Stimulated activated CD4-positive, alpha-beta T cell treated with anti-CD3 and anti-CD28 coated beads, Interleukin-12 subunit alpha, Interleukin-12 subunit beta, amount 100 ng/mL, for 24 hours (primary cell): ENCODE measurements at places on chromosomes 6 and 20.

DNA sequence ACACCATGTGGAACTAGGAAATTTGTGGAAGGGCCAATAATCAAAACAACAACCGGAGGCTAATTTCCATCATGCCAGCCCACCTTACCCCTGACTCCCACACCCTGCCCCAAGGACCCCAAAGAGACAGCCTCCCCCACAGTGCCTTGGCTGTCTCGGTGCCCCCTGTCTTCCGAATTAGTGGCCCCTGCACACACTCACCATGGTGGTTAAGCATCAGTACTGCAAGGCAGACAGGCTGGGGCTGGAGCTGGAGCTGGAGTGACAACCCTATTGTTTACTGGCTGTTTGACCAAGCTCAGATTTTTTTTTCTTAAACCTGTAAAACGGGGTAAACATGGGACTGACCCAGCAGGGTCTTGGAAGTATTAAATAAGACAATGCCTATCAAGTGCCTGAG, 238.0 kb downstream of the TFAP2C start:
- DNase-seq = no peak

DNA sequence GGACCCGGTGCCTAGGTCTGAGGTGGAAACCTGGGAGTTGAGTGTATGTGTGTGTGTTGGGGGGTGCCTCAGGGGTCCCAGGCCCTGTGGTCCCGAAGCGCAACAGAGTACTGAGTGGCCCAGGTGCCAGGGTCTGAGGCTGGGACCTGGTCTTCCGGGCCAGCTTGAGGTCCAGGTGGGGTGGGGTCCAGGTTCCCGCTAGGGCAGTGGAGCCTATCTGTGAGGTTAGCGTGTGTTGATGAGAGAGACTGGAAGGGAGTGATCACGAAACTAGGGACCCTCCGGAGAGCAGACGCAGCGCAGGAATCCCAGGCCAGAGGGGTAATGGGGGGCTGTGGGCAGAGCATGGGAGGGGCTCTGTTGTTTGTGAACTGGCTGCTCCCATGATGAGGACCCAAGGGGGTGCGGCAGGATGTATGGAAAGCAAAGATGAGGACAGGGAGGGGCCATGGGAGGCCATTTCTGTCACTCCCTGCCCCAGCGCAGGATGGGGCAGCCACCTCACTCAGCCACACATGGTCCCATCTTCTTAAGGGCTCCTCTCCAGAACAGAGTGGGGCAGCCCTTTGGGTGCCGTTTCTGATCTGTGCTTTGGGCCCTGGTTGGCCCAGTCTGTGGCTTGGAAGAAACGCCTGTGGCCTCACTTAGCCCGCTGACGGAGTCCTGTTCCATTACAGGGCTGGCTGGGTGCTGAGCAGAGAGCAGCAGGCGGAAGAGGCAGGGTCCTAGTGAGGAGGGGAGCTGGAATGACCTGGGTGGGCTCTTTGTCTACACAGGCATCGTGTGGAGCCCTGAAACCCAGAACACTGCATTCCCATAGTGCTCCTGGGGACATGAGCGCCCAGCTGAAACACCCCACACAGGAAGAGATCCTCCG, 872 bp downstream of the HSPA12B start:
- no peak for DNase-seq

DNA sequence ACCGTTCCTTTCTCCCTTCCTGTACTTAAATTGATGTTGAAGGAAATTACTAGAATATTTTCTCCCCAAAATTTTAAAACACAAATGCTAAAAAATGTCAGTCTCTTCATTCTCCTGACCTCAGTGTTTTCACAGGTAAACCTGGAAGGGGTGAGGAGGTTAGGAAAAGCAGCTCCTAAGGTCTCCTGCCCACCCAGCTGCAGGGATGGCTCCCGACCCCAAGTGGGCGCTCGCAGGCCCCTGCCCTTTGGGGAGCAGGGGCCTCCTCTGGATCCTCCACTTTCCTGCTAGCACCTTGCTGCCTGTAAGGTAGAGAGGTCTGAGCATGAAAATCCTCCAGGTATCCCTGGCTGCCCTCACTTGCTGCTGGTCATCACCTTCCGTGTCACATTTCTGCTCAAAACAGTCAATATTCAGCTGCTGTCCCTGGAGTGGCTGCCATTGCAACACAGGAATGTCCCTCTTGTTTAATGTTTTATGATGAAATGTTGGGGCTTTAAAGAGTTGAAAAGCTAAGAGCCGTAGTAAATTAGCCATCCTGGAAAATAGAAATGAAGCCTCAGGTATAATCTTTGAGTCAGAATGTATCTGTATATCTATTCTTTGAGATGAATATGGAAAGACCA, 10.9 kb upstream of the HSP90AB1 start:
- DNase-seq = no peak

DNA sequence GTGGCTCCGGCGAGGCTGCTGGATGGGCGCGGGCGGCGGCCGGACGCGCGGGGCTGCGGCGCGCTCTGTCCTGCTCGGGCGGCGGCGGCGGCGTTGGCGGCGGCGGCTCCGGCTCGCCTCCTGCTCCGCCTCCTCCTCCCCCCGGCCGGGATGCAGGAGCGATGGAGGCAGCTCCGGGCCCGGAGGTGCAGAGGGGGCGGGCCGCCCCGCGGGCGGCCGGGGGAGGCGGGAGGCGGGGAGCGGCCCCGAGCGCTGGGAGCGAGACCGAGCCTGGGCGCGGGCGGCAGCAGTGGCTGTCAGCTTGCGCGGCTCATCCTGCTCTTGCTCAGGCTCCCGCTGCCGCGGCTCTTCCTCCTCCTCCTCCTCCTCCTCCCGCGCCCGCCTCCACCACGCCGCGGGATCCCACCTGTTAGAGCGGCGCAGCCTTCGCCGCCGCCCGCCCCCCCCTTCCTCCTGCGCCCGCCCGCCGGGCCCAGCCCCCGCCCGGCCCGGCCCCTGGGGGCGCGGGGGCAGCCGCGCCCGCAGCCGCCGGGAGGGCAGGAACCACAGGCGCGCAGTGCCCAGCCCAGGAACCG, at the start of gene NOL4L:
Gene NOL4L, minus strand, starts transcription at position 323 of the 575 bp plus-strand sequence. CDS start 443 bp downstream, outside the sequence.
- no peak for DNase-seq

DNA sequence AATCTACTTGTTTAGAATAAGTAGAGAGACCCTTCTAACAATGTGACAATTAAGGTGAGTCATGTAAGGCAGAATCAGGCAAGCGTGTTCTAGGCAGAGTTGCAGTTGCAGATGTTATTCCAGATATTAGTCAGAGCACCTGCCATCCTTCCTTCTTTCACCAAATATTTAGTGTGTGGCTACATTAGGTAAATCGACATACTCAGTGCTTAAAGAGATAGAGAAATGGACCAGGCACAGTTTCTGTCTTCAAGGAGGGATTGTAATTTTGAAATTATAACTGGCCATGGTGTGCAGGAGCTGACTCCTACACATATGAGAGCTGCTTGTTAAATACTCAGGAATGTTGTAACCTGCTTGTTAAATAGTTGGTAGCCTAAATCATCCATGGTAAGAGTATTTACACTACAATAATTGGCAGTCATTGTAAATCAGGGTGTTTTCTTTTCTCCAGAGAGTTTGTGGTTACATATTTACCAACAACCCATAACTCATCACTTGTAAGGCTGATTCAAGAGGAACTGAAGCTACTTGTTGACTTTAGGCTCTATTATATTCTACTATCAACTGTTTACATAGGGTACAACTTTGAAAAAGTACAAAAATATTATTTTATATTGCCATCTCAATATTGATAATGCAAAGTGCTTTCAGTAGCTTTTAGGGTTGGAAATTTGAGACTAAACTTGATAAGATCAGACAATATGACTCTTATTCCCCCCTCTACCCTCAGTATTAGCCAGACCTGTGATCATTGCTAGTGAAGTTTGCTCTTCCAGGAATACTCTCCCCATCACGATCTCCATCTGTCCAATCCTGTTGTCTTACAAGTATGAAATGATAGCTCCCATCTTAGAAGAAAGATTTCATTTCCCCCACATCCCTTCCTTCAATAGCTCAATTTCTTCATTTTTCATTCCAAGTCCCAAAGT, 607.1 kb downstream of the COL12A1 start:
- no peak for DNase-seq

- DNase-seq = no peak
Measured at GRCh38 chr20:11780765-11781369, 136.8 kb upstream of the BTBD3 start.

- no peak for DNase-seq
Measured at GRCh38 chr6:107399935-107400334, 59.4 kb downstream of the PDSS2 start.

DNA sequence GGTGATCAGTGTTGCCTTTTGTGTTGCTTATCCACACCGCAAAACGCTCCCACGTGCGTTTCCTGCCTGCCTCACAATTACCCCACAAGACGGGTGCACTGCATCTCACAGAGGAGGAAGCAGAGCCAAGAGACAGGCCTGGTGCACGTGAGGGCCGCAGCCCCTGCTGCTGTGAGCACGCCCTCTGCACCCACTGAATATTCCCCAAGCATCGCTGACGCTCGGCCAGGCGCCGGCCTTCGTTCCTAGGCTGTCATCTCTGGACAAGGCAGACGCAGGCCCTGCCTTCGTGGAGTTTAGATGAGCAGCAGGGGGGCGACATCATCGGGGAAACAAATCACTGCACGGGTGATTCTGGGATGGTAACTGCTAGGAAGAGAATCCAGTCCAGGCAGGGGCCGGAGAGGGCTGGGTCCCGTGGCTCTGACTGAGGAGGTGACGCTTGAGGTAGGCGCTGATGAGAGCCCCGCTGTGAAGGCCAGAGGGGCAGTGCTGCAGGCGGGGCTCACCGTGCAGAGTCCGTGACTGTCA, 162.4 kb upstream of the QKI start:
- DNase-seq = no peak

GRCh38 chr20:4060856-4061695, 45.7 kb upstream of the RNF24 start:
- DNase-seq = no peak

GRCh38 chr6:34319471-34319885, 70.7 kb upstream of the SMIM29 start:
- no peak for DNase-seq

GRCh38 chr6:162666246-162666645, 61.3 kb downstream of the PRKN start:
- DNase-seq = no peak
